ENCODE measurements at places on chromosomes 1 and 21.

GRCh38 chr21:21436012-21436534 lies 437.9 kb downstream of the NCAM2 start:
- no peak for DNase-seq

- DNase-seq, result no peak
Measured at GRCh38 chr1:164644774-164645644, 86.0 kb downstream of the PBX1 start.

DNA sequence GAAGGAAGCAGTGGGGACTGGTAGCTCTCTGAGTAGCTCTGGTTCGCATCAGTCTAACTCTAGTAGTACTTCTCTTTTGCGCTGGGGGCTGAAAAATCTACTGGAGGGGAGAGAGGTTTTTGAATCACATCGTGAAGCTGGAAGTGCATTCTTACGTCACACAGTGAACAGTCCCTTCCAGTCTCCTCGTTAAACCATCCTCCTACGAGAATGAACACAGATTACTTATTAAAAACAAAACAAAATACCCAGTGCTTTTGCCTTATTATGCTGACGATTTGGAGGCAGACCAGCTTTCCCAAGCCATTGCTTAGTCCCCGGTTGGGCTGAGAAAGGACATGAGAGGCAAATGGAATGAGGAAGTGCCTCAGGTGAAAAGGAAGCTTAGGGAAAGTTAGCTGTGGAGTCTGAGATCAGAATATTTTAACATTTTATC lies 16.1 kb downstream of the HUNK start:
- no peak for DNase-seq

DNA sequence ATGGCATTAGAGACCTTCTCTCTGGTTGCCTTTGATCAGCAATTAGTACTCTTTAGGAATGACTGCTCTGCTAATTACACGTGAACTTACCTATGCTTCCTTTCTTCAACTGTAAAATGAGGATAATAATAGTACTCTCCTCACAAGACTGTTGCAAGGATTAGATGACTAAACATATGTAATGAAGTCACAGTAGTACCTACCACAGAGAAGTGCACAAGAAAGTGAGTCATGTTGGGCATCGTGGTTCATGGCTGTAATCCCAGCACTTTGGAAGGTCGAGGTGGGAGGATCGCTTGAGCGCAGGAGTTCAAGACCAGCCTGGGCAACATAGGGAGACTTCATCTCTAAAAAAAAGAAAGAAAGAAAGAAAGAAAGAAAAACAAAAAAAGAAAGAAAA lies 68.1 kb upstream of the AK4 start:
- DNase-seq, result no peak

GRCh38 chr1:108598340-108598739 lies 38.4 kb downstream of the EEIG2 start:
- no peak for DNase-seq

- DNase-seq, result no peak
Measured at GRCh38 chr21:41280115-41280919, 36.3 kb upstream of the FAM3B start.

DNA sequence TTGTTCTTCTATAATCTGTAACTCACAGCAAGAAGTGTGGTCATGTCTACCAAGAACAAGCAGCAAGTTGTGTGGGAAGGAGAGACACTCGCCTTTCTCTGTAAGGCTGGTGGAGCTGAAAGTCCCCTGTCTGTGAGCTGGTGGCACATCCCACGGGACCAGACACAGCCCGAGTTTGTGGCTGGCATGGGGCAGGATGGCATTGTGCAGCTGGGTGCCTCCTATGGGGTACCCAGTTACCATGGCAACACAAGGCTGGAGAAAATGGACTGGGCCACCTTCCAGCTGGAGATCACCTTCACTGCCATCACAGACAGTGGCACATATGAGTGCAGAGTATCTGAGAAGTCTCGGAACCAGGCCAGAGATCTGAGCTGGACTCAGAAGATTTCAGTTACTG lies 15.5 kb downstream of the CD101 start:
- DNase-seq, result no peak

GRCh38 chr1:212490276-212490675 lies 57.6 kb downstream of the NENF start:
- no peak for DNase-seq

GRCh38 chr21:41861987-41862386 lies 17.2 kb downstream of the PRDM15 start:
- no peak for DNase-seq

- DNase-seq, result peak; percentile 1
Measured at GRCh38 chr1:189429610-189430009, 1048.1 kb downstream of the BRINP3 start.

DNA sequence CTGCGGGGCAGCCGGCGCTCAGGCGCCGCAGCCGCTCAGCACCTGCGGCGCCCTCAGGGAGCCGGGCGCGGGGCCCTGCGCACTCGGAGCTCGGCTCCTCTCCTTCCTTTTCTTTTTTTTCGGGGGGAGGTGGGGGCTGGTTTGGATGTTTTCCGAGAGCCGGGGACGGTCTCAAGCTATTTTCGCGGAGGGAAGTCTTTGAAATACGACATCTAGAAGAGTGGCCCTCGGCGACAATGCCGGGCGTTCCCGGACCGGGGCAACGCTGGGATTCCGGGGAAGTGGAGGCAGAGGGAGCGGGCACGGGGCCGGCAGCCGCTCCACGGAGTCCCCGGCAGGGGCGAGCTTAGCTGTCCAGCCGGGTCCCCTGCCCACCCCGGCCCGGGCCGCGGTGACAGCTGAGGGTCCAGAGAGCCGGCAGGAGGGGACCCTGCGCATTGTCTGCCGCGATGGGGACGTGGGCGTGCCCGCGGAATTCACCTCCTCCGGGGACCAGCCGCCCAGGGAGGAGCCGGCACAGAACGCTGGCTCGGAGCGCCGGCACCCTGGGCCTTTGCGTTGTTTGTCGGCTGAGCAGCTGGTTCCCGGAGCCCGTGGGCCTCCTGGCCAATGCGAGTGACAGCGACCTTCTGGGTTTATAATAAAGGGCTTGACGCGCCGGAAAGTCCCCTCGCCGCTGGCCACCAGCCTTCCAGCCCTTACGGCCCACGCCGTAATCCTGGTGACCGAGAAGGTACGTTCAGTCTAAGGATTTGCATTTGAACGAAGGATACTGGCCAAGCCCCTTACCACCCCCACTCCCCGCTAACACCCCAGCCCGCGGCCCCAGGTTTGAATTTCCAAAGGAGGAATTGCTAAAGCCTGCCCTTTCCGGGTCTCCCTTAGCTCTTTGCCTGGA lies 582 bp downstream of the SLC37A1 start:
- DNase-seq, result peak; percentile 58

GRCh38 chr21:39189857-39190604 lies 6.8 kb upstream of the PSMG1 start:
- no peak for DNase-seq

DNA sequence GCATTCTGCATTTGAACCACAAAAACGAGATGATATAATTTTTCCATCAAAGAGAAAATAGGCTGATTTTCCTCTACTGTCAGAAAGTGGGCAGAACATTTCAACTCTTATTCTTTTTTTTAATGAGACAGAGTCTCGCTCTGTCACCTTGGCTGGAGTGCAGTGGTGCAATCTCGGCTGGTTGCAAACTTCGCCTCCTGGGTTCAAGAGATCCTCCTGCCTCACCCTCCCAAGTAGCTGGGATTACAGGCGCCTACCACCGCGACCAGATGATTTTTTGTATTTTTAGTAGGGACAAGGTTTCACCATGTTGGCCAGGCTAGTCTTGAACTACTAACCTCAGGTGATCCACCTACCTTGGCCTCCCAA lies 11.6 kb downstream of the DSTYK start:
- no peak for DNase-seq

GRCh38 chr1:153402226-153402625 lies 11.4 kb upstream of the S100A8 start:
- no peak for DNase-seq

GRCh38 chr1:180282401-180283044 lies 52.5 kb downstream of the LHX4 start:
- DNase-seq, result no peak

GRCh38 chr1:85495556-85495955 lies 30.6 kb upstream of the DDAH1 start:
- no peak for DNase-seq

DNA sequence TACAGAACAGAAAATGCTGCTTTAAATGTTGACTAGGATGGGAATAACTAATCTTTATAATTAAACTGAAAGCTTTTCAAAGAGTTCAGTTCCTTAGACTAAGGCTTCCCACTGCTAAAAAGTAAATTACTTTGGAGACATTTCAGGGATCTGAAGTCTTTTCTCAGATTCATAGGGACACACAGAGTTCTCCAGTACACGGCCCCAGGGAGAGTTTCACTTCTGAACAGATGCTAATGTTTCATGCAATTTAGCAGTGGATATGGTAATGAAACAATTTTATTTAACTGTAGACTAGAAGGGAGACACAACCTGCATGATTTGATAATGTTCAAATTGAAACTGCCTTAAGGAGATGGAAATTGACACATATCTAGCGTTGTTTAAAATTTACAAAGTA lies 1282.6 kb downstream of the NCAM2 start:
- no peak for DNase-seq

DNA sequence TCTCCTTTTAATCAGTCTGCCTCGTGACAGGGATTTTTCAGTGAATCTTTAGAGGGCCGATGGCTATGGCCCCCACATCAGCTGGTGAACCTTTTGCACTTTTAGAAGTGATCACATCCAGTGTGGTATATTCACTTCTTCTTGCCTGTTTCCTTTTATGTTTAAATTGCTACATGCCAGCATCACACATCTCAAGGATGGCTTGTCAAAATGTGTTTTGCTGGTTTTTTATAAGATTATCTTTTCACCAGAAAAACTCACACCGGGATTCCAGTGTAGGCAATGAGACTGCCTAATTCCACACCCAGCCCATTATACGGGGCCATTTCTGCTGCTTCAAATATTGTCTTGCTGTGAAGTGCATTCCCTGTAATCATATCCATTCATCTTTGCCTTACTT lies 1151.7 kb upstream of the ADGRL4 start:
- DNase-seq, result no peak

DNA sequence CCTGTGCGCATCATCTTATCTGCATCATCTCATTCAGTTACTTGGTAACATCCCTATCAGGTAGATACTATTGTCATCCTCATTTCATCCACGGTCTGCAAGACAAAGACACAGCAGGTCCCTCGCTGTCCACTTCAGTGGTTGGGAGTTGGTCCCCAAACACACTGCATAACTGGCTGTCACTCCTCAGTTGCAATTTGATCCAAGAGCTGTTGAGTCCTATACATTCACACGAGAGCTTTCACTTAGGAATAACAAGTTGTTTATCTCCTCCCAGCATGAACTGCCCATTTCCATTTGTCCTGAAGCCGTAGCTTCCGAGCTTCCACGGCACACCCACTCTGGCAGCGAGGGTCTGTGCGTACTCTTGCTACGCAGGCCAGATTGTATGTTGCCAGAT lies 472.0 kb downstream of the CAMTA1 start:
- DNase-seq, result no peak

- no peak for DNase-seq
Measured at GRCh38 chr1:230394134-230394533, 32.0 kb downstream of the PGBD5 start.

- no peak for DNase-seq
Measured at GRCh38 chr1:198903203-198903602, 264.4 kb downstream of the PTPRC start.

DNA sequence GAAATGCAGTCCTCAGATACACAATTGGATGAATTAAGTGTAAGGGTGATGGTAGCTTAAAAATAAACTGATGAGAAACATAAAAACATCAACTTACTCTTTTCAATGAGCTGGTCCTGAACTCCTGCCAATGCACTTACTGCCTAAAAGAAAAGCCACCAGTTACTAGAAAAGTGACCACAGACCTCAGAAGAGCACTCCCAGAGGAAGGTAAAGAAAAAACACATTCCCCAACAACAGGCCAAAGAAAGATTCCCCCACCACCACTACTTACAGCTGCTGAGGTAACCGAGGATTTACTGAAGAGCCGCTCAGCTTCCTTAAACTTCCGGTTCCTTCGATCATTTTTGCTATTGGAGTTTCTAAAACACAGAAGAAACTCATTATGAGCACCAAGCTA lies 5.4 kb downstream of the MEAF6 start:
- no peak for DNase-seq

DNA sequence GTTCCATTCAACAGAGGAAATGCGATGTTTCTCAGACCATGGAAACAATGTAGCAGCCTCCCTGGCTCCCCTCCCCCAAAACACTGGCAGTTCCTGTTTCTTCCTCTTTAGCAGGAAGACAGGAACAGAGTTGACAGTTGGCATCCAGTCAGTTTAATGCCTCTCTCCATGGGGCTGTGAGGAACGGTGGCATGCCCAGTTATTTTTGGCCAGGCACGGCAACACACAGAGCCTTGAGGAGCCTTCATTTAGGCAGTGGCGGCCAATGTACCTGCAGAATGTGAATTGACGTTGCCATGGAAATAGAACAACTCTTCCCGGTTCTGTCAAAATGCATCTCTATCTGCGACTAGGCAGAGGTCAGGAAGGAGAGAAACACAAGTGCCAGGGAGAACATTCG lies 330.6 kb downstream of the DSCAM start:
- DNase-seq, result no peak

DNA sequence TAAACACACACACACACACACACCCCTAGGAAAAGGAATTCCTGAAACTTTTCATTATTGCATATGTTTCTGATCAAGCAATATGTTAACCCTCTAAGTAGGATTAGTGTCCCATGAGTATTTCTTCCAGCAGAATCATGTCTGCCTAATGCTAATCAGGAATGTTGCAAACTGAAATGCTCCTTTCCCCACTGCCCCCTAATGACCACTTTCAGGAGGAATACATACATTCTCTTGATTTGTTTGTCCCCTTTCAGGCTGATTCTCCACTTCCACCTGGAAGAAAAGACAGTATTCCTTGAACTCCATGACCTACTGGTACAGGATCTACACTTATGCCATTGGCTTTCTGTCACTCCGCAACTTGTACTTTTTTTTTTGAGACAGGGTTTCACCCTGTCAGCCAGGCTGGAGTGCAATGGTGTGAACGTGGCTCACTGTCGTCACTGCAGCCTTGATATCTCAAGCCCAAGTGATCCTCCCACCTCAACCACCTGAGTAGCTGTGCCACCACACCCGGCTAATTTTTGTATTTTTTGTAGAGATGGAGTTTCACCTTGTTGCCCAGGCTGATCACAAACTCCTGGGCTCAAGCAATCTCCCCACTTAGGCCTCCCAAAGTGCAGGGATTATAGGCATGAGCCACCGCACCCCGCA lies 56.7 kb downstream of the LRIG2 start:
- DNase-seq, result no peak

DNA sequence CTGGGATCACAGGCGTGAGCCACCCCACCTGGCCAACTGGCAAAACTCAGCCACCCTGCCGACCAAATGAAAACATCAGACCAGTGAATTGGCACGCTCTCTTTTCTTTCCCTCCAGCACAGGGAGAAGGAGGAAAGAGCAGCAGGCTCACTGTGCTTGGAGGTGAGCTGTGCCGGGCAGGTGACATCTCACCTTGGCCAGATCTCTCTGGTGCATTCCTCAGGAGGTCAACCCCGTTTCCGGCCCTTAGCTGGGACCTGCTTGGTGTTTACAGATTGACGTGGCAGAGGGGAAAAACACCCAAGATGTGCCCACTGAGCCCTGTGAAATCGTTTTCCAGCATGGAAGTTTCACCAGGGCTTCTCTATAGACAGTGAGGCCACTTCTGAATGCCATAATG lies 45.1 kb downstream of the TMEM51 start:
- no peak for DNase-seq

- DNase-seq, result no peak
Measured at GRCh38 chr21:45999581-46000181, 18.1 kb downstream of the COL6A1 start.

- no peak for DNase-seq
Measured at GRCh38 chr21:23111070-23111600, 2112.9 kb downstream of the NCAM2 start.

GRCh38 chr1:70754701-70755100 lies 292.9 kb downstream of the PTGER3 start:
- no peak for DNase-seq

GRCh38 chr1:210736713-210737112 lies 397.2 kb downstream of the KCNH1 start:
- DNase-seq, result no peak

Measured in GM12891 (cell line).